Activated CD4-positive, alpha-beta T cell treated with anti-CD3 and anti-CD28 coated beads for 24 hours (primary cell): ENCODE measurements at places on chromosomes 7 and 10.

GRCh38 chr10:26844396-26844975 lies 16.3 kb downstream of the ABI1 start:
- no peak for DNase-seq

- no peak for DNase-seq
These were observed 7.4 kb downstream of the EGFR start for GRCh38 chr7:55026086-55026790.

DNA sequence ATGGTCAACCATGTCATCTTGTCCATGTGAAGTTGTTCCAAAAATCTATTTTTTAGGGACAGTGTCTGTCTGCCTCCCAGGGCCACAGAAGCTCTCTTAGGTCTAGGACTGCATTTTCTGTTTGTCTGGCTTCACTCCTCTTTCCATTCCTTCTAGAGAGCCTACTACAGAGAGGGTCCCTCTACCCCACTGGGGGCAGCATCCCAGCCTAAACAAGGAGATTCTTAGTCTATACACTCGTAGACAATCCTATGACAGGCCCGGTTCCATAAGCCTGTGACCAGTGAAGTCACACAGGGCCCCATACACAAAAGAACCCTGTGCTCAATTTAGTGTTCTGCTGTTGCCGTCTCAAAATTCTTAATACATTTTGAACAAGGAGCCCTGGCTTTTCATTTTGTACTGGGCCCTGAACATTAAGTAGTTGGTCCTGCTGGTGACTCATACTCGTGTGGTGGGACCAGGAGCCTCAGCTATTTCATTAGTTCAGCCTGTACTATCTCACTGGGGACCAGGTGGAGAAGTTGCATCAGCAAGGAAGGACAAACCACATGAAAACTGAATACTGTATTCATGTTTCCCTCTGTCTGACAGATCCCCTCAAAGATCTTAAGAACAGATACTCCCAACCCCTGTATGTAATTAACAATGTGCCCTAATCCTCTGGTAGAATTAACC lies 23.5 kb upstream of the FAM180A start:
- no peak for DNase-seq

GRCh38 chr10:16904639-16905061 lies 87.4 kb upstream of the RSU1 start:
- DNase-seq: no peak

DNA sequence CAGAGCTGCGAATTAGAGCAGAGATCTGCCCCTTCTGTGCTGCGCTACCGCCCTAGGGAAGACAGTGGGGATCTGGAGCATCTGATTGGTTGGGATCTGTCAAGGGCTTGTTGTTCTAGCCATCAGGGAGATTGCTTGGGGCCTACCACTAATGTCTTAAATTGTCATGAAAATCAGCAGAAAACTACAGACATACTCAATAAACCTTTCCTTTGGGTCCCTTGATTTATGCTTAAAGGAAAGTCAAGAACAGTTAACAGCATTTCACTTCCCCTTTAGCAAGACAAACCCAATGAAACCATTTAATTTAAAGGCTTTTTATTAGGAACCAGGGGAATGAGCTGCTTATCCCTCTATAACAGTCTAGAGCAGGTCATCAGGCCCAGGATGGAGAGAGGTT lies 10.0 kb downstream of the SLC25A28 start:
- no peak for DNase-seq

- DNase-seq: no peak
These were observed 3.2 kb downstream of the SLC4A2 start for GRCh38 chr7:151062399-151063211.
